Astrocyte (in vitro differentiated cells and primary cell): ENCODE measurements at places on chromosomes 1 and 21.
A peak's percentile ranks its signal among the peaks of the same experiment; 100 is the strongest.

GRCh38 chr1:185652348-185652747 lies 81.8 kb upstream of the HMCN1 start:
- no peak for DNase-seq

DNA sequence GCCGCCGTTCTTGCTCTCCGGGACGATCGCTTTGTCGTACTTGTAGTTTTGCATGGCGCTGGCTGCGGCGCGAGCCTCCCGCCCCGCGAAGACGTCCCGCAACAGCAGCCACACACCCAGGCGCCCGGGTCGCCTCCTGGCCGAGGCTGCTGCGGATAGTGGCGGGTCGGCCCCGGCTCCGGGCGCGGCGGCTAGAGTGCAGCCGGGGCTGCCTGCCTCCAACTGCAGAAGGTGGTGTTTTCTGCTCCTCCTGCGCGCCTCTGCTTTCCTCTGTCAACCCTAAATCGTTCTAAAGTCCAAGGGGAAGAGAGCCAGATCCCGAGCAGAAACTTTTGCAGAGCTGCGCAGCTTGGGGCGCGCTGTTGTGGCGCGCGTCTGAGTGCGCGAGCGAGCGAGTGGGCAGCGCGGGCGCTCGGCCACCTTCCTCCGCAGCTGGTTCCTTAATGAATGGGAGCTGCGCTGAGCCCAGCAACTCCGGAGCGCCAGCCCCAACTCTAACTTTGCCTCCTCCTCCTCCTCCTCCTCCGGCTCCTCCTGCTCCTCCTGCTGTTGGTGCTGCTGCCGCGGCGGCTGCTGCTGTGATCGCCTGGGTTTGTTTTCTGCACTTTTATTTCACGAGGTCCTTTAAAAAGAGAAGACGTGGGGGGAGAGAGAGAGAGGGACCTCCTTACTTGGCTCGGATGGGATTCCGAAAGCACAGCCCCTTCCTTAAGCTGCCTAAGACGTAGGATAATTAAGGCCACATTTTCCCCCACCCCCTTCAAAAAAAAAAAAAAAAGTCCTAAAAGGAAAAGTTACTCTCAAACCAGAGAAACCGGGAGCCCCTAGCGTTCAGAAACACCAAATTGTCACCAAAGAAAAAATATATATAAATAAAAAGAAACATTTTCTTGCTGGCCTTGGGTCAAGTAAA lies at the start of gene PLPP3:
PLPP3 (minus strand) TSS at position 601 of the 913 bp plus-strand sequence; CDS start at position 54, 547 bp downstream.
- peak; percentile 89 for DNase-seq

DNA sequence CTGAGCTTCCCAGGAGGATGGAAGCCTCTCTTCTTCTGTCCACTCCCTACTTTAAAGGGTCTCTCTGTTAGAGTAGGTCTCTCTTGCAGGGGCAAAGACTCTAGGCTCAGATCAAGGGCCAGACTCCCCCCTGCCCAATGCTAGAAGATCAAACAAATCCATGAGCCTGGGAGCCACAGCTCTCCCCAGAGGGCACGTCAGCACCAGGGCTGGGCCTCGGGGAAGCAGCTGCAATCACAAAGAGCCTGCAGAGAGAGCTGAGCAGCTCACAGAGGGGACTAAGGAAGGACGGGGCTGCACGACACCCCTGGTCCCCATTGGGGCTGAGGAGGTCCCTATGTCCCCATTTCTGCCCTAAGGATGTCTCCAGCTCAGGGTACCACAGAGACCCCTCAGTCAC lies 3.9 kb downstream of the CNTN2 start:
- DNase-seq = no peak

- DNase-seq = no peak
Observed at GRCh38 chr1:9823693-9823942, 147 bp downstream of the CLSTN1 start.

- DNase-seq = no peak
Observed at GRCh38 chr1:63621075-63621474, 27.9 kb downstream of the PGM1 start.

- DNase-seq = no peak
Observed at GRCh38 chr1:239587574-239588369, 201.4 kb downstream of the CHRM3 start.

- DNase-seq = no peak
Observed at GRCh38 chr1:47444297-47444561, 6.4 kb downstream of the FOXD2 start.

- DNase-seq = no peak
Observed at GRCh38 chr1:247613405-247613804, 8.0 kb downstream of the OR2G3 start.

DNA sequence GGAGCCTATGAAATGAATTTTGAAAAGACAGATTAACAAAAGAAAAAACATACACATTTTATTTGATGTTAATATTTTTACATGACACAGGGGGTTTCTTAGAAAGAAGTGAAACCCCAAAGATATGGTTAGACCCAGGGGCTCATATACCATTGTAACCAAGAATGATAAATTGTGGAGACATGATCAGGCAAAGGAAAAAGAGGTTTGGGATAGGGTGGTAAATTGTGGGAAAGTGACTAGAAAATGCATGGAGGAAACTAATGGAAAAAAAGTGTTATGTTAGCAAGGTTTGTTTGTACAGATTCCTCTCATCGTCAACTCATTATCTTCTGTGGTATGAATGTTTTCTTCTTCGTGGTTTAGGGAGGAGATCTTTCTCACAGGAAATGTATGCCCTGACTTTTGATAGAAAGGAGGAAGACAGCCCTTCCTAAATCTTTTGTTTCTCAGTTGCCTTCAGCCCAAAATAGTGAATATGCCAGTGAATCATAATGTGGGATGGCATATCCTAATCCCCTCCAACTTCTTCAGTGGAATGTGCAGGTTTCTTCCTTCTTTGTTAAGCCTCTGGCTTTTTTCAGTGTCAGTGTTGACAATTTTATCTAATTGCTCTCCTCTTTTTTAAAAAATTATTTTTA lies 140.4 kb upstream of the UBE2U start:
- DNase-seq = peak; percentile 24

DNA sequence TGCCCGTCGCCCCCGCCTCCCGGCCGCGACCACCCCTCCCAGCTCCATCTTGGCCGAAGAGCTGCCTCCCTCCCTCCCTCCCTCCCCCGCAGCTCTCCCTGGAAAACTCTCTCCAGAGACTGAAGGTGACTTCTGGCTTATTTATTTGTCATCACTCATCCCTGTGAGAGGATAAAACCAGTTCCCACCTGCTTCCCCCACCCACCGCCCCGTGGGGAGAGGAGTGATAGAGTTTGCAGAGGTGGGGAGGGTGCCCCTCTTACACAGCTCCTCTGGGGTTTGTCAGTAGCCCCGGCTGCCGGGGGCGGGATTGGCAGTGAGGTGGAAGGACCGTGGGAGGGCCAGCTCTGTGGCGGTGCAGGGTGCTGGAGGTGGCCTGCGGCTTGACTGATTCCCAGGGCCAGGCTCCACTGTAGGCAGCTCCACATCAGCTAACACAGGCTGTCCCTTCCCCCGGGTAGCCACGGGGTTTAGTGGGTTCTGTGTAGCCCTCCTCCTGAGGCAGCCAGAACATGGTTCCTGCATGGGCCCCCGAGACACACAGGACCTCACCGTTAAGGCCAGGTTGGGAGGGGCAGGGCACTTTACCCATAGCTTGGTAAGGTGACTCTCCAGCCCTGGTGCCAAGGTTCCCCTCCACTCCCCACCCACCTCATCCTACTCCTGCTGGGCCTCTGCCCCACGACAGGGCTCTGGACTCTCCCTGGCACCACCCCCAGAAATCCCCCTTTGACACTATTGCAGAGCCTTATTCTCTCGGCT lies 62.2 kb downstream of the ELK4 start:
- no peak for DNase-seq

DNA sequence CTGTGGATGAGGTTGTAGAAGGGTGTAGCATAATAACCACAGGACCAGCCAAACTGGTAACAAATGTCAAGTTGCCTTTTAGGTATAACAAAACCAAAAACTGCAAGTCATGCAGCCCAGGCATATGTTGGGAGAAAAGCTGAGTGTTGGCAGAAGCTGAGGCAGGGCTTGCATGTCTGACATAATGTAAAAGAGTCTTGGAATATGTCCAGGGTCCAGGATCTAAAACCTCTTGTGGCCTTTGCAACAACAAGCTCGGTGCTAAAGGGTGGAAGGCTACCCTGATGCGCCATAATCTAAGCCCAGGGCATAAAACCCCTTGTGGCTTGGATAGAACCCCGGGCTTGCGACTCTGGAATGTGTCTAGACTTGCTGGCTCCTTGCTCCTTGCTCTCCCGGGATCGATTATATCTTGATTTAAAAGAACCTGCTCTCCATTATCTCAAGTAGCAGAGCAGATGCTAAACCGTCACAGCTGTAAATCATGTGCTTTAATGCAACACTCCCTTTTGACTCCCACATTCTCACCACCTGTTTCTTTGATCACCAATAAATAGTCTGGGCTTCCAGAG lies 26.5 kb upstream of the SLC35A3 start:
- peak; percentile 74 for DNase-seq

DNA sequence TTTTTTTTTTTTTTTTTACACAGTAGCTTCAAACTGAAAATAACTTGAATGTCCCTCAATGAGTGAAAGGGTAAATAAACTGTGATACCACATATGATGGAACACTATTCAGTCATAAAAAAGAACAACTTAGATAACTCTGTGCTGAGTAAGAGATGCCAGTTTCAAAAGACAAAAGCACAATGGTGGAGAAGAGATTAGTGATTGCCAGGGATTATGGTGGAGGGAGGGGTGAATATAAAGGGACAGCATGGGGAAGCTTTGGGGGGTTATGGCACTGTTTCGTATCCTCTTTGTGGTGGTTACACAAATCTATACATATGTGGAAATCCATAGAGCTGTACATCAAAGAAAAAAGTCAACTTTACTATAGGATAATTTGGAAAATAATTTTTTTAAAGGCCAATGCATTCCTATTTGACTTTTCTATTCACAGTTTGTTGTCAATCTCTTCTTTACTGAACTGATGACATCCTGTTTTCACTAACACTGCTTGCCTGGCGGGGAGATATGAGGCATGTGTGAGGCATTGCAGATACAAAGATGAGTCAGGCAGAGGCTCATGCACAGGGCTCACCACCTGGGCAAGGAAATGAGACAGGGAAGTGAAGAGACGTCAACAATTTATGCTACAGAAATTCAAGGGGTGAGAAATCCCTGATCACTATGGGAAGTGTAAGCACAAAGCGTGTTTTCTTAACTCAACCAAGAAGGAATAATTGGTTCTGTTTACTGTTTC lies 302.7 kb downstream of the DUSP10 start:
- DNase-seq = peak; percentile 88

DNA sequence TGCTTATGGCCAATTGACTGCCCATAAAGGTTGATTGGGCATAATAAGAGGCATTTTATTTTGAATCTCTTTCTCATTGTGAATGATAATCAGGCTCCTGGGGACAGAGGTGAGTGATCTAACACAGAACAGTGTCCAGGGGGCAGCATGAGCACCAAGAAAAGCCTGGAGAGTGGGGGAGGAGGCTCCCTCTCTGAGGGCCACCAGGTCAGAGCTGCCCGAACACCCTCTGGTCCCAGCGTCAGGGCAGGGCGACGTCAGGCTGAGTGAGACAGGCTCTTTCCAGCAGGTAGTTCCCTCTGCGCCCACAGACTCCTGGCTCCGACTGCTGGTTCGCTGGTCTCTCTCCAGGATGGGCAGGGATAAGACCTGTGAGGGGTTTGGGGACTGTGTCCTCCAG lies 250.2 kb upstream of the C1orf174 start:
- DNase-seq = no peak

DNA sequence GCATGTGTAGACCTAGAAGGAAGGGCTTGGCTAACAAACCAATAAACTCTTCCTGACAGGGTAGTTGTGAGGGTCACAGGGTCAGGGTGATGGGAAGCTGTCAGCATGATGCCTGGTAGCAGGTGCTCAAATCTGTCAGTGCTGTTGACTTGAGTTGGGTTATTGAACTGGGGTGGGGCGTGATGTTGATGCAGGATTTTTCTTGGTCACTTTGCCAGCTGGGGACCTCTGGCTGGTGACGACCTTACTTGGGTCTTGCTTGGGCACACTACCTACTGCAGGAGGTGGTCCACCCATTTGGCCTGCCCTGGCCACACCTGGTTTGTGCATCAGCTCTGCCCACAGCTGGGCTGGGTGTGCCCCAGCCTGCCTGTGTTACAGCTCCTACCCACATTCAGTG lies 624.4 kb downstream of the PTPRU start:
- DNase-seq = no peak

DNA sequence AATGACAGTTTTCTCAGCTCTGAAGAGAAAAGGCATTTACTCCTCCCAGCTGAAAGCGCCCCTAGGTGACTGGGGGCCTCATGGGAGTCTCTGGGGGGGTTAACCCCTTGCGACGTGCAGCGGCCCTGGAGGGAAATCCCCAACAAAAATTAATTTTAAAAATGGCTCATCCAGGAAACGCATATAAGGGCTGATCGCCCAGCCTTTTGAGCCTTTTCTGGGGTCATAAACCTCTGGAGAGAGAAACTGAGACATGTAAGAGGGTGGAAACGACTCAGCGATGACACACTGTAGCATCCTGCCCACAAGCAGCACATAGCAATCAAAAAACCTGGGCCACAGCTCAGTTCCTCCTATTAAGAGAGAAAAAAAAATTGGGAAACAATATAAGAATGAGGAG lies 20.4 kb upstream of the HPDL start:
- no peak for DNase-seq

- no peak for DNase-seq
Observed at GRCh38 chr1:203794764-203795440, 521 bp upstream of the ZBED6 start.

GRCh38 chr1:233282582-233282886 lies 13.0 kb downstream of the PCNX2 start:
- DNase-seq = no peak

DNA sequence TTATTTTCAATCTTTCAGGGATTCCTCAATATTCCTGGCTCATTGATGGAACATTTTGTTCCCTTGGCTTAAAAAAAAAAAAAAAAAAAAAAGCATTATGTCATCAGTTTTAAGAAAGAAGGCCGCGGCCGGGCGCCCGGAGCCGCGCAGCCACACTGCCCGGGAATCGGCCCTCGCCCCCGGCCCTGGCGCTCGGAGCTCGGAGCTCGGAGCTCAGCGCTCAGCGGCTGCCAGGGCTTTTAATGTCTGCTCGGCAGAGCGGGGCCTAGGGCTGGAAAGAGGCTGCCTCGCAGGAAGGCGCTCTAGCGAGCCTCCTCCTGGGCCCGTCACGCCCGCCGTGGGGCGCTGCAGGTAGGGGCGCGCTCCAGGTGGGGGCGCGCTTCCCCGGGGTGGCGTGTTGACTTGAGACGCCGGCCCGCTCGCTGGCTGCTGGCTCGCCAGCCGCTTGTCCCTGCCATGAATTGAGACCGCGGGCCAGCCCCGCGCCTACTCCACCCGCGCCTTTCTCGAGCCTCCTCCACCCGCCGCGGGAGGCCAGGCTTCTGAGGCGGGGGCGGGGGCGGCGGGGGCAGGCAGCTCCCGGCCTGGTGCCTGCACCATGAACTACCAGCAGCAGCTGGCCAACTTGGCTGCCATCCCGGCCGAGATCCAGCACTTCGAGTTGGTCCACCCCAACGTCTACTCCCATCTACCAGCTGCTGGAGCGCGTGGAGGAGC lies 5.4 kb upstream of the TDRD5 start:
- DNase-seq = peak; percentile 22

GRCh38 chr1:18154430-18155194 lies 47.0 kb downstream of the IGSF21 start:
- DNase-seq = no peak
